ENCODE measurements at places on chromosomes 3 and 15. TPM values are rescaled to one million over a fixed set of nuclear protein-coding genes. Genes with fewer than 3 reads are reported as not detected.

- DNase-seq, result no peak
Observed at GRCh38 chr3:170528726-170529125, 57.1 kb downstream of the SLC7A14 start.

Gene MYD88
- polyA plus RNA-seq, result 28.8 TPM

DNA sequence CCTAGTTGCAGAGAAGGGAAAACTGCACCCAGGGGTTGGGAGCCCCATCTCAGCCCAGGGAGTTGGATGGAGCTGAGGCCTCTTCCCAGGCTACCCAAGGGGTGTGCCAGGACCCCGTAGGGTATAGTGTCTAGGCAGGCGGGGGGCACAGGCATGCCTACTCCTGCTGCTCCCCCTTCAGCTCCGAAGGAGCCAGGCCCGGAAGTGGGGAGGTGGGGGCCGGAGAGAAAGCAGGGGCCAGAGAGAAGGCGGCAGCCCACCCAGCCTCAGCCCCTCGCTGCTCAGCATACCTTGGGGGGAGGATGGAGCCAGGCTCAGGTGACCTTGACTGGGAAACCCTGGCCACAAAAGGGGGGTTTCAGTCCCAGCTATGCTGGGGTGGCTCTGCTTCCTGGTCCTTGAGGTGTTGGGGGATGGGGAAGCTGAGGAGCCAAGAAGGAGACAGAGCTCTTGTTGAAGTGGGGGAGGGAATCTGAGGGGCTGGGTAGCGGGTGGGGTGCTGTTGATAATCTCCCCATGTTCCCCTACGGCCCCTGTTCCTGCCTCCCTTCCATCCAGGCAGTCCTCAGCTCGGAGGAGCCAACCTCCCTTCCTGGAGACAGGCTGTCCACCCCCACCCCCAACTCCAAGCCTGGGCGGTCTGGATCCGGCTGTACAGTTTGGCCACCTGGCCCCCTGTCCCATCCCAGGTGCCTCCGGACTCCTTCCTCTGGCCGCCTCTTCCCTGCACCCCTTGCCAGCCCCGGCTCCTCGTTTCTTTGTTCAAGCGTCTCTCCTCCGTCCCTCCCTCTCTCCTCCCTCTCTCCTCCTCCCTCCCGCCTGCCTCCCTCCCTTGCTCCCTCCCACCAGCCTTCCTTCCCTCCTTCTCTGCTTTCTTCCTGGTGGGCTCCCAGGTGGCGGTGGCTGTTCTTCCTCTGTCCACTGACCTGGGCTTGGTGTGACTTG, 1.7 kb downstream of the SEMA3F start:
- DNase-seq, result no peak

Gene CELF6
- polyA plus RNA-seq, result 3.3 TPM

DNA sequence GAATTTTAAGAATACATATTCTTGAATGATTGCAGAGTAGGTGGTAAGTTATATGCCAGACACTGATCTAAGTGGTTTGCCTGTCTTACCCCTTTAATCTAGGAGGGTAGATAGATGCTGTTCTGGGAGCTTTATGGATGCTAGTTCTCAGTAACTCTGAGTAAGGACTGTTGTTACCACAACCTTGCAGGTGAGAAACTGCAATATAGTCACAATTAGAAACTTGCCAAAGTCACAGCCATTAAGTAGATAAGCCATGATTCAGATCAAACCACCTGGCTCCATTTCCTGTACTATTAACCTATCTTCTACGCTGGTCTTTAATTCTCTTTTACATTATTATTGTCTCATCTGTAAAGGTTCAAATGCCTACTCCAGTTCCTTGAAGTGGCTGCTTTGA, 46.8 kb downstream of the UBE2E2 start:
- no peak for DNase-seq

DNA sequence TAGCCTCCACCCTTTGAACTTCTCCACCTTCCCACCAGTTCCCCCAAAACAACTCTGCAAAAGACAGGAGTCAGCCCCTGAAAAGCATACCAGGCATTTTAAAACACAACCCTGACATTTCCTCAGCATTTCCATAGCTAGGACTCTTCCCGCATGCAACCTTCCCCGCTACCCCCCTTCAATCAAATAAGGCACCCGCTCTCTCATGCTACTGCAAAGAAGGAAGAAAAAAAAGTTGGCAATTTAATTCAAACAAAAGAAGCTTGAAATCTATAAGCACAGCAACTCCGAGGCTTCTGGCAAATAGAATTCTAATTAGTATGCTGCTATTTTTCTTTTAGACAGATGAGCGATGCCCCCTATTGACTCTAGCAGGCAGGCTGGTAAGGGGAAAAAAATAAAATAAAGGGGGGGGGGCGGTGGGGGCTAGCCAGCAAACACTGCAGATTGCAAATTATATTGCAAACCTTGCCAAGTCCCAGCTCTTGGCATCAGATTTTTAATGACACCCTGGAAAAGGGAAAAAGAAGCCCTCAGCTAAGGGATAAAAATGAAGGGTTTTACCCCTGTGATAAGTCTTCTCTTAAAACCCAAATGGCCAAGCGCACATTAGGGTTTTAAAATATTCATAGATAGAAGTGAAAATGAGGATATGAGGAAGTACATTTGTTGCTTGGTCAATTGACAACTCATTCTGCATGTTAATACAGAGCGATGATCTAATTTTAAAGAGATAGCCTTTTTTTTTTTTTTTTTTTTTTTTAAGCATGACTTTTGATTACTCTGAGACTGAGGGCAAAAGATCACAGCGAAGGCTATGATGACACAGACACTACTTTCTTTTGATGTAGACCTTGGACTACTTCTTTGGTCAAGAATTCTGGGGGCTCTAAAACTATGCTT, 255.2 kb downstream of the NR2F2 start:
- no peak for DNase-seq
